ENCODE measurements at places on chromosomes 4 and X.

DNA sequence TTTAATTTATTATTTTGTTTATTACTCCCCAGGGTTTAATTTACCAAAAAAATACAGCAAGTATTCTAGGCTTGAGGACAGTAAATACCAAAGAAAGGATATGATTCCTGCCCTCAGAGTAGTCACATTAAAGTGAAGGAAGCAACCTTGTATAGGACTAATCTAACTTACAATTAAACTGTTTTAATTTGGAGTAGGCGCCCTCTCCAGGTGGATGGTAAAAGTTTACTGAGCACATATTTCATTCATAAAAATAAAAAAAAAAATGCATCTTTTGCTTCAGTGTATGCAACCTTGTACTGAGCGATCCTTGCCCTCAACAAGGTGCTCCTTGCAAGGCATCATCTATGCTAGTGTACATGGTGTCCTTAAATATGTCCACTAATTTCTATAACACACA lies 72.0 kb upstream of the MAGEB16 start:
- peak; percentile 0 for DNase-seq

GRCh38 chr4:20251031-20251795 lies 492 bp upstream of the SLIT2 start:
- DNase-seq, result no peak

GRCh38 chrX:68997911-68998310 lies 167.3 kb downstream of the PJA1 start:
- peak; percentile 23 for DNase-seq

DNA sequence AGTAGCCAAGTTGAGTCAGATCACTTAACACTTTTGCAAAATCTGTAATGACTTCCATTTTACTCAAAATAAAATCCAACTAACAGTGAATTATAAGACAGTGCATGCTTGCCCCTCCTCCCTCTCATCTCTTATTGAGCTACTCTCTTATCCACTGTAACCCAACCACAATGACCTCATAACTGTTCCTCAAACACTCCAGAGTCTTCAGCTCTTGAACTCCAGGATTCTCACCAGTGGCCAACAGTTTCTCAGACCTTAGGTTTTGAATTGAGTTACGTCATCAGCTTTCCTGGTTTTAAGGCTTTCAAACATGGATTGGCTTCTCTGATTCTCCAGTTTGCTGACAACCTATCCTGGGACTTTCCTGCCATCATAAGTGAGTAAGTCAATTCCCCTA lies 938.3 kb downstream of the RAB28 start:
- no peak for DNase-seq

GRCh38 chrX:23871905-23872546 lies 35.7 kb downstream of the APOO start:
- no peak for DNase-seq

GRCh38 chrX:31551913-31552312 lies 480.1 kb upstream of the FTHL17 start:
- no peak for DNase-seq

DNA sequence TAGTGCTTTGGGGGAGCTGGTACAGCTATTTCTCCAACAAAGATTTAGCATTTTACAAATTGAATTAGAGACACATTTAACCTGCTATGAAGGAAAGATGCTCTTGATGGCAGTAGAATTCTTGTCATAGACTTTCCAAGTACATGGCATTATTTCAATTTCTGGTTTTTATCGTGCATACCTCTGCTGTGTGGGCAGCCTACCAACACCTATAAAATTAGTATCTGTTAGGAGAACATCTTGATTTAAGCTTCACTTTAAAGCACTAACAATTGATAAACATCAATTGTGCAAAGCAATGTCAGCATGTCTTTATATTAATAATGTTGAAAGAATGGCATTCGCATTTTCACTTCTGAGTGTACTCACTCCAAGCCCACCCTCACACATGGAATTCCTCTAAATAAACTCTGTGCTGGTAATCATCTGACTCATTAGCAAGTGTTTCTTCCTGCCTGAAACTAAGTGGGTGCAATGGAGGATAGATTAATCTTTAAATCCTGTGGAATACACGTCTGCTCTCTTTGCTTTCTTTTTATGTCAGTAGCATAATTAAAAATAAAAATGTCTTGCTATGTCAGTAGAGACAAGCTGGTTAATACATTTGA lies 279.8 kb upstream of the MAGEB18 start:
- DNase-seq, result no peak

- DNase-seq, result peak; percentile 72
These were observed at the start of gene SLIT2 for GRCh38 chr4:20251796-20252655. TSS of gene SLIT2 (plus strand) at chr4:20251905. CDS start at chr4:20253816, 1,911 bp downstream.

DNA sequence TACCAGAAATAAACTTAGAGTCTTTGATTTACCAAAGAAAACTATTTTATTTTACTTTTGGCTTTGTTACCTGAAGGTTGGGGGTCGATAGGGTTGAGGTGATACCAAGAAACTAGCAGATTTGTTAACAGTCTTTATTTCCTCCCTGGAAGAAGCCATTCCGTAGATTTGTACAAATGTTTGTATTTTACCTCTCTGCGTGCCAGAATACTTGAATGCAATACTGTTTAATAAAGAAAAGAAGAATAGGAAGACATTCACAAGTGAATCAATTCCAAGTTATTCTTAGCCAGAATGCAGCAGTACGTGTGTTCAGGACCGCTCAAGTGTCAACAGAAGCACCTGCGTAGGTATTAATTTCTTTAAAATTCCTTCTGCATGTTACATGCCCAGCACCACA lies 260.3 kb upstream of the TENM3 start:
- DNase-seq, result no peak

DNA sequence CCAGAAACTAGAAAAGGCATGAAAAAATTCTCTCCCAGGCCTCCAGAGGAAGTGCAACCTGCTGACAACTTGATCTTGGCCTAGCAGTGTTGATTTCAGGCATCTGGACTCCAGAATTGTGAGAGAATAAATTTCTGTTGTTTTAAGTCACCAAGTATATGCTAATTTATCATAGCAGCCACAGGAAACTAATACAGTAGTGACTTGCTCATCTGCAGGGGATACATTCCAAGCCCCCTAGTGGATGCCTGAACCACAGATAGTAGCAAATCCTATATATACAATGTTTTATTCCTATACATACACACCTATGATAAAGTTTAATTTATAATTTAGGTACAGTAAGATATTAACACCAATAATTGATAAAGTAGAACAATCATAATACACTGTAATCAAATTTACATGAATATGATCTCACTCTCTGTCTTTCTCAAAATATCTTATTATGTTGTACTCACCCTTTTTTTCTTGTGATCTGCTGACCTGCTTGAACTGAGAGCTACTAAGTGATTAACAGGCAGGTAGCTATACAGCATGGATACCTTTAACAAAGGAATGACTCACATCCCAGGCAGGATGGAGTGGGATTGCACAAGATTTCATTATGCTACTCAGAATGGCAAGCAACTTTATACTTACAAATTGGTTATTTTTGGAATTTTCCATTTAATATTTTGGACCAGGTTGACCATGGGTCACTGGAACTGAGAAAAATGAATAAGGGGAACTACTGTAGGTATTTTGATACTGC lies 501.1 kb downstream of the KCNIP4 start:
- no peak for DNase-seq

- DNase-seq, result no peak
These were observed 24.3 kb downstream of the ADD1 start for GRCh38 chr4:2867758-2868491.

DNA sequence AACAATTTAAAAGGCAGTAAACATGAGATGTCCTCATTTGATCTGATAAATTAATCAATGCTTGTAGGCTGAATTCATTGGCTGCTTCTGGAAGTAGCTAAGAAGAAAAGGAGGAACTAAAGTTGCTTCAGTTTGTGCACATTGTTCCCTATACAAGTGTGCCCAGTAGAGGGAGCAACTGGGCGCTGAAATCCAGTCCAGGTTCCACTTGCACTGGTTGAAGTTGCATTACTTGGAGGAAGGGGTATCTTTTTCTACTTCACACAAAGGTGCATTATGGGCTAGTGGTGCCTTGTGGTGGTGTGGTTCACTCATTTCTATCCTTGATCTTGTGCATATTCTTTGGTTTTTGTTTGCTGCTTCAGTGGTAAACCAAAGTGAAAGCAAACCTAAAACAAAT lies 67.9 kb upstream of the SOX3 start:
- no peak for DNase-seq

- no peak for DNase-seq
These were observed 16.6 kb downstream of the DCUN1D4 start for GRCh38 chr4:51859476-51860031.

- DNase-seq, result peak; percentile 36
These were observed 175.9 kb upstream of the RPS6KA3 start for GRCh38 chrX:20442597-20442996.

- DNase-seq, result no peak
These were observed 122.4 kb downstream of the BCOR start for GRCh38 chrX:39975101-39975925.

GRCh38 chr4:154024097-154024694 lies 235.3 kb upstream of the SFRP2 start:
- DNase-seq, result no peak

GRCh38 chr4:55762819-55763218 lies 56.8 kb upstream of the EXOC1L start:
- no peak for DNase-seq

DNA sequence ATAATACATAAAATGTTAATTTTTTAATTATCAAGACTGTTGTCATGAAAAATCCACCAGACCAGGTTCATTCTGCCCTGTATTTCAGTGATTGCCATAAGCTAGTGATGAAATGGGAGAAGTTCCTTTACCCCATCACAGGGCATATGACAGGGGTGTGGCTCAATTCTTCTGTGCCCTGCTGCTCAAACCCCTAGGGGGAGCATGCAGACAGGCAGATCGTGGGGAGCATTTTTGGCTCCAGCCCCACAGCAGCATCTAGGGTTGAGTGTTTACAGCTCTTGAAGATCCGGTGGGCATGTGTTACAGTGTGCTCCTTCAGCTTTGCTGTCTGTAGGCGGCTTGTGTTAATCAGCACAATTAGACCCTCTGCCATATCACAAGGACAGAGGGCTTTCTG lies 700.7 kb downstream of the PCDH18 start:
- DNase-seq, result no peak

DNA sequence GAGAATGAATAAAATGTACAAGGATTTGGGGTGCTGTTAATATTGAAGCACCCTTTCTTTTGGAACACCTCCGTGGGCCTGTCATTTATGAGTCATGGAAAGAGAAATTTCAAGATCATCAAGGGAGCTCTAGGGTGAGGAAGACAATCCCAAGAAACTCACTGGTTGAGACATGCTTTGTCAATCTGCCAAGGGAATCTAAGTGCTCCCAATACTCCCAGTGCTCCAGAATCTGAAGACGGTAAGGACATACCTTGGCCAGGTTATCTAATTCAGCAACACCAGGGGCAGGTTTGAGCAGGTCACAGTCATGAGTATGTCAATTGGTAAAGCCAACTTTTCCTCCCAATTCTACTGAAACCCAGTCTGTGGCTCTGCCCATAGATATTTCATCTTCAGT lies 556.4 kb upstream of the CPEB2 start:
- no peak for DNase-seq

GRCh38 chr4:13359809-13360208 lies 124.3 kb downstream of the RAB28 start:
- DNase-seq, result no peak

GRCh38 chr4:186021461-186022167 lies 47.3 kb upstream of the TLR3 start:
- DNase-seq, result no peak

DNA sequence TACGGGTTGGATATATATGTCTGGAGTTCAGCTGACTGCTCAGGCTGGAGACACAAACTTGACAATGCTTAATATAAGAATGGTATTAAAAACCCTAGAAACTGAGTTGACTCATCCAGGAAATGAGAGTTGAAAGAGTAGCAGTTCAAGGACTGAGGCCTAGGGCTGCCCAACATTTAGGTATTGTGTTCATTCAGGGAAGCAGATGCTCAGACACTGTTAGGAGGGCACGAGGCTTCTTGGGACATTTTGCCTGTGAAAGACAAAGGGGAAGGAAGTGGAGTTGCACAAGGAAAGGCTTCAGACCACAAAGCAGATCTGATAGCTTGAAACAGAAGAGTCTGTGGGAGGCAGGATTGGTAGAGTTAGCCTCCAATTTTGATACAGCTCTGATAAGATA lies 52.0 kb upstream of the HS3ST1 start:
- DNase-seq, result no peak

DNA sequence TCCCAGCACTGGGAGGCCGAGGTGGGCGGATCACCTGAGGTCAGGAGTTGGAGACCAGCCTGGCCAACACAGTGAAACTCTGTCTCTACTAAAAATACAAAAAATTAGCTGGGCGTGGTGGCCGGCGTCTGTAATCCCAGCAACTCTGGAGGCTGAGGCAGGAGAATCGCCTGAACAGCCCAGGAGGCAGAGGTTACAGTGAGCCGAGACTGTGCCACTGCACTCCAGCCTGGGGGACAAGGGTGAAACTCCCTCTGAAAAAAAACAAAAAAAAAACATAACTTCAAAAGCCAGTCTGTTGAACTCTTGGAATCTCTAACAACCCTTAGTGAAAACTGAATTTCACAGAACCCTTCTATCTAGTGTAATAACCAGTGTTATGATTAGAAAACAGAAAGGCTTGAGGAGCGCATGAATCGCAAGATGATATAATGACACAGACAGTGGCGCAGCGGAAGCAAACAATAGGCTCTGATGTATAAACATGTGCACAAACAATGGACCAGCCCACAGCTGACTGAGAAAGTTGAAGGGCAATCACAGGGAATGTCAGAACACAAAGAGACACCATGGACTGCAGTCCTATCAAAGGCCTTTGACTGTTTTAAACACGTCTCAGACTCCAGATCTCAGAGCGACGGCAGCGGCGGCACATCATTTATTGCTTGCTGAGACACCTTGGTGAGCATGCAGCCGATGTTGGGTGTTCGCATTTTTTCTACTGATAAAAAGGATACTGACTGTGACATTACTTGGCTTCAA lies 81.6 kb downstream of the NSUN7 start:
- DNase-seq, result no peak

- peak; percentile 96 for DNase-seq
These were observed 36.9 kb downstream of the EVC start for GRCh38 chr4:5747738-5748375.

GRCh38 chrX:65607070-65607742 lies 60.2 kb upstream of the MSN start:
- no peak for DNase-seq

DNA sequence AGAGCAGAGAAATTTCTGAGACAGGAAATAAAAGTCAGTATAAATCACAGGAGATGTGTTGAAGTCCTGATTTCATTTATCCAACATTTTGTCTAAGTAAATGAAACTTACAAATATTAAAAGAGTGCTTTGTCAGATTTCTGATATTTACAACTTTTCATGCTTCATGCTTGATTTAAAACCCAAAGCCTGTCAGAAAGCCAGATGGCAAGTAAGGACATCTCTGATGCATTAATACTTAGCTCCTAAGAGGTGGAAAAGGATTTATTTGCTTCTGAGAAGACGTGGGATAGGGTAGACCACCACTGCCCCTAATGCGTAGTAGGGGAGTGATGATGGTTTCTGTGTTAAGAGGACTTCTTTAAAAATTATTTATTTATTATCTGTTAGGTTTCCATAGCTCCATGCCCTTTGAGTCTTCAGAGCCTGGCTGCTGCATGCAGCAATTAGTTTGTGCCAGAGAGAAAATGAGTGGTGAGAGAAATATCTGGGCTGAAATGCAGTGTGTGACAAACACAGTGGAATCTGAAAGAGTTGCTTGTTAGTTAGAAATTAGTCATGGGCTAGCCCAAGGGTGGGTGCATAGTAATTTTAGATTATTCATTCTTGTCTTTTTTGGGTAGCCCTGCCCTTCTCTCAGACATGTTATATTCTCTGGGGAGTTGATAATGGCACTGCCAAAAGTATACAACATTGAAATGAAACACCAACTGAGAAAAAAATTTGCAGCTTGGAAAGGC lies 333.8 kb downstream of the C4orf33 start:
- no peak for DNase-seq

GRCh38 chr4:169603312-169603711 lies 9.1 kb downstream of the NEK1 start:
- DNase-seq, result no peak

All from GM04504 (cell line).